Activated CD4-positive, CD25-positive, alpha-beta regulatory T cell treated with anti-CD3 and anti-CD28 coated beads, Interleukin-2, amount 50 U/mL, for 16 hours (primary cell): ENCODE measurements at places on chromosomes 4 and X.

GRCh38 chr4:69025191-69025998 lies 70.9 kb upstream of the UGT2B7 start:
- no peak for DNase-seq

DNA sequence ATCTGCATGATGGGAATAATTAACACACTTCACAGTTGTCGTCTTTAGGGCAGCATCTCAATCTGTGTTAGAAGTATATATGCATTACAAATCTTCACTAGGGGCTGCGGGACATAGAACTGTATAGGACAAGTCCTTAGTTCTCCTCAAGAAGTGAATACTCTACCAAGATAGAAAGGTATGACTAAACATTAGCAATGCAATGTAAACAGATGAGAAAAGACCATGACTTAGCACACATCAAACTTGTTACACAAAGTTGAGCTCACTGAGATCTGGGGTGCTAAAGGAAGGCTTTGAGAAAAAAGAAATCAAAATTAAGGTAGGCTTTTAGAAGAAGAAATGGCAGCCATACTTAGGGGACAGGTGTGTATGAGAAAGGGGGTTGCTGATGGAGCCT lies 182.1 kb upstream of the MAP3K15 start:
- no peak for DNase-seq

- DNase-seq: no peak
These were observed 4.8 kb downstream of the NDP start for GRCh38 chrX:43968359-43968781.

GRCh38 chr4:53101191-53101581 lies 239.1 kb downstream of the RASL11B start:
- DNase-seq: no peak

- no peak for DNase-seq
These were observed 18.8 kb upstream of the TMSB4X start for GRCh38 chrX:12955882-12956703.

DNA sequence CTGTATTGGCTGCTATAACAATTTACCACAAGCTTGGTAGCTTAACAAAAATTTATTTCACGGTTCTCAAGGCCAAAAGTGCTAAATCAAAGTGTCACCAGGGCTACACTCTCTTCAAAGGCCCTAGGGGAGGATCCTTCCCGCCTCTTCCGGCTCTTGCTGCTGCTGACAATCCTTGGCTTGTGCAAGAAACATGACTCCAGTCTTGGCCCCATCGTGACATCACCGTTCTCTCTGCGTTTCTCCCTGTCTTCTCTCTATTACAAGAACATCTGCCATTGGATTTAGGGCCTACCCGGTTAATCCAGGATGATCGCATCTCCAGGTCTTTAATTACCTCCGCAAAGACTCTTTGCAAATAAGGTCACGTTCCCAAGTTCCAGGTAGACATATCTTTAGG lies 10.4 kb upstream of the CLCN4 start:
- DNase-seq: no peak

- no peak for DNase-seq
These were observed 45.1 kb upstream of the FGF2 start for GRCh38 chr4:122781486-122781885.

DNA sequence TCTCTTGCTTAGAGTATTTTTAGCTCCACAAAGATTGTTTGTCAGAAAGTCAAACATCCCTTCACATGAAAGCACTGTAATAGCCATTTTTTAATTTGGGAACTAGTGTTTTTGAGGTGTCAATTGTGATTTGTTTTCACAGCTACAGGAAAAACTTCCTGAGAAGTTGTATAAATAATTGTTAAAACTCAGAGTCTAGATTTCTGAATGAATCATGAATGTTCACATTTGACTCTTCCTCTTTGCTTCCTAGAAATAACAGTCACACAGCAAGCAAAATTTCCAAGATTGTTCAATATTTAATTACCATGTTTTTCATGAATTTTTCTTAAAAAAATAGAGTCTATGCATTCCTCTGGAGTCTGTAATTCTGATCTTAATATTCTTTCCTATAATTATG lies 156.9 kb upstream of the SLC7A11 start:
- no peak for DNase-seq
